ENCODE measurements at places on chromosomes 1 and 21.

DNA sequence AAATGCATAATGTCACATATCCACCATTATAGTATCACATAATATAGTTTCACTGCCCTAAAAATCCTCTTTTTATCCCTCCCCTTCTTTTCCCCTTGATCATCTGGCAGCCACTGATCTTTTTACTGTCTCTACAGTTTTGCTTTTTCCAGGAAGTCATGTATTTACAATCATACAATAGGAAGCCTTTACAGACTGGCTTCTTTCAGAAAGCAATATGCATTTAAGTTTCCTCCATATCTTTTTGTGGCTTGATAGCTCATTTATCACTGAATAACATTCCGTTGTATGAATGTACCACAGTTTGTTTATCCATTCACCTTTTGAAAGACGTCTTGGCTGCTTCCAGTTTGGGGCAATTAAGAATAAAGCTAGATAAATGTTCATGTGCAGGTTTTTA, 14.3 kb upstream of the WDTC1 start:
- DNase-seq, result no peak

- no peak for DNase-seq
Measured at GRCh38 chr1:31523769-31524168, 52.5 kb upstream of the TINAGL1 start.

DNA sequence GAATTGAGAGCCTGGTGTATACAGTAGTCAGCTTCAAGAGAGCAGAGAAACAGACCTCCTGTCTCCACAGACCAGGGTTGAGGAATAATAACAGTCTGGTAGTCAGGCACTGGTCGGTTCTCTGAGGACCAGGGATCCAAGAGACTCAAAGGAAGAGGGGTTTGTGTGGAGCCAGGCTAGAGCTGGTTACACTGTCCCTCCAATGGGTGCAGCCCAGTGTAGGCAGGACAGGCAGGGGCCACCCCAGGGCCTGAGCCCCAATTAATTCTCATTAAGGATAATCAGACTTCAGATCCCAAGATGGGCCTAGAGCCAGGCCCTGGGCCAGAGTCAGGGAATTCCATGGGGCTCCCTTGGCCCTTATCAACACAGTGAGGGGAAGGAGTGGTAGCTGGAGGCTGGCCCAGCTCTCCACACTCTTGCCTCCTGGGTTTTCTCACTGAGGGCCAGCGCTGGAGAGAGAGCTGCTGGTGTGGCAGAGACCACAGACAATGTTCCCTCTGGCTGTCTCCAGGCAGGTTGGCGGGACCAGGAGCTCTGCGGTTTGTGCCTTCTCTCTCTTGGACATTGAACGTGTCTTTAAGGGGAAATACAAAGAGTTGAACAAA, 9.1 kb downstream of the SEMA4A start:
- no peak for DNase-seq

DNA sequence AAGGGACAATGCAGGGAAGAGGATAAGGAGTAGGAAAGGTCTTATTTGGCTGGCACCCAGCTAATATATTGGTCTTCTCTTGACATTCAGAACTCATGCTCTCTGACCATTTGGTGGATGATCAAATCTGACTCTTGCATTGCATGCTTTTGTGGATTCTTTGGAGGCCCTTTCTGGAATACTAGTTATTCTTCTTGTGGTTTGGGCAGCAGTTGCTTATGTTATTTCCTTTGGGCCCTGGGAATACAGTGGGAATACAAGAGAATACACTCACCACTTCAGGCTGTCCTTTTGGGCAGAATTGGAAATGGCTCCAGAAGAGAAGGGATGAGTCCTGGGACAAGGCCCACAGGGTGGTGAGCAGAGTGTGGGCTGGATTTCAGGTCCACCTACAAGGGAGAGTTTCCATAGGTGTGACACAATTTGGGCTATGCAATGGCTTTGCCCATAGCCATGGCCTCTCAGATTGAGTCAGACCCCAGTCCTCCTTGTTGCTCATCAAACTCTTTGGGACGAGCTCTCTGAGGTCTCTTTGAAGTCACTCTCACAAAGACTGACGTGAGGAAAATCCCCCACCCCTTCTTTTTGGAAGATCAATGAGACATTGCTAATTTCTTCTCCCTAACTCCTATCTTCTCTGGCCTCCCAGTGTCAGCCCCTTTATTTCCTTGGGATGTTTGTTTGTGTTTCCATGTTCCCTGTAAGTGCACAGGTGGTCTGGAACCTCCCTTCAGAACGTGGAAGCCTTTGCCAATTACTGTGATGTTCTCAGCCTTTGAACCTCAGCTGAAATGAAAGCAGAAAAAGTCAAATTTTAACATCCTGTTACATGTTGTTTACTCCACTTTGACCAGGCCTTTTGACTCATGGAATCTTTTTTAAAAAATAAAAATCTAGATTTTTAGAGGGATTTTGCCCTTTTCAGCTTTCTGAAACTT, 19.4 kb downstream of the HSD11B1 start:
- peak; percentile 13 for DNase-seq

DNA sequence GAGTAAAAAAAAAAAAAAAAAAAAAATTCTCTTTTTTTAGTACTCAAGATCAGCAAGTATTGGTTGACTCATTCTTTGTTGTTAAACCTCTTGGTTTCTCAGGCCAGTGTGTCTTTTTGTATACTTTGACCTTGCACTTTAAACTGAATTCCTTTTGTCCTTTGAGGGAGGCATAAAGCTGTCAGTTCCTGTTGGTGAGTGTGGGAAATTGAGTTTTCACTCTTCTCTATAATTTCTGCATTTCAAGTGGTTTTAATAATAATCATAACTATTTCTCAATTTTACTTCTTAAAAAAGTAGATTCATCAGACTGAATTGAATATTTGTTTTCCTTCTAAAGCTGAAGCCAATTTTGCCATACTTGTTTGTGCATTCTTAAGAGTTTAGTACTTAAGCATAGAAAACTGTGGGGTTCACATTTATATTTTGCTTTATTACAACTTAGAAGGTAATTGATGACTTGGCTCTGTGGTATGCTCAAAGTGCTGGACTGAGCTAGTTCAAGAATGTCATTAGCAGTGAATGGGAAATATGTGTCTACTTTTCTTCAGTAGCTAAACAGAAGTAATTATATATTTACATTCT, 43.4 kb downstream of the ITSN1 start:
- no peak for DNase-seq

Measured in stimulated activated CD4-positive, alpha-beta T cell treated with anti-CD3 and anti-CD28 coated beads, Interleukin-2, amount 100 ng/mL, for 4 hours (primary cell).